ENCODE measurements at places on chromosomes 5 and 9.

GRCh38 chr5:59348189-59348588 lies 545.3 kb downstream of the PDE4D start:
- DNase-seq: peak; percentile 24

DNA sequence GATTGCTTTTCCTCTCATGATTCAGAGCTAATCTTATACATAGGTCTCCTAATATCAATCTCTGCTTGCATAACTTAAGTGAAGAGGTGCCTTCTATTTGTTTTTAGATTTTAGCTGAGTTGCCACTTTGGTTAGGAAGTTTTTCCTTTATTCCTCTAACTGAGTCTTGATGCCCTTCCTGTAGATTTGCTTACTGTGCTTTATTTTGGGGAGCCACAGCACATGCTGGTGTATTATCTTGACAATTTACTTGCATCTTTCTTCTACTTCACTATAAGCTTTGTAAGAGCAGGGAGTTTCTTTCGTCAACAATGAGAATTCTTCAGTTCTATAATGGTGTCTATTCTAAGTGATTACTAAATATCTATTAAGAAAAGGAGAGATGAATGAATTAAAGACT lies 54.9 kb downstream of the GABRA6 start:
- no peak for DNase-seq

- DNase-seq: no peak
Observed at GRCh38 chr5:59091965-59092364, 509.1 kb downstream of the RAB3C start.

GRCh38 chr9:121558473-121558872 lies 58.8 kb upstream of the GGTA1 start:
- DNase-seq: no peak

GRCh38 chr9:137020771-137021567 lies 7.1 kb downstream of the ABCA2 start:
- DNase-seq: no peak

- no peak for DNase-seq
Observed at GRCh38 chr5:55998966-55999365, 4.2 kb upstream of the IL6ST start.

DNA sequence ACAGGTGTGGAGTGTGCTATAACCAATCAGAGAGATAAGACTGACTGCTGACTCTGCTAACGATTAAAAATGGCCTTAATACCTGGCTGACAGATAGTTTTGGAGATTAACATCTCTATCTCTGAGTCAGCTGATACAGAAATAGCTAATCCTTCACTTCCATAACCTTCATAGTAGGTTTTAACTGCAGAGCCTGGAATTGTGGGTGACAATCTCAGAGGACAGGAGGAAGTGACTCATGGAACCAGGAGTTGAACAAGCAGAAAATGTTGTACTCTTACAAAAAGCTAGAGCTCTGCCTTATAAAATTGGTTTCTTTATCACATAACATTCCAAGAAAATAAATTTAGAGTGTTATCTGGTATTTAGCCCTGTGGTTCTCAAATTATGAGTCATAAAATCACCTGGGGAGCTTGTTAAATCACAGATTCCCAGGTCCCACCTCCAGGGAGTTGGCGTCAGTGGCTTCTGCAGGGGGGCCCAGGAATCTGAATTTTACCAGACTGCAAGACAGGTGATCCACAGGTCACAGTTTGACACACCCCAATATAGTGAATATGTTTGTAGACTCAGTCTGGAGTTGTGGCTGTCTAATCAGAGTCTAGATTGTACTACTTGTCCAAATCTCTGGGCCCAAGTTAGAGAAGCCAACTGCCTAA lies 44.4 kb upstream of the AFAP1L1 start:
- peak; percentile 50 for DNase-seq

- DNase-seq: peak; percentile 68
Observed at GRCh38 chr5:36689225-36689624, 82.8 kb downstream of the SLC1A3 start.

- no peak for DNase-seq
Observed at GRCh38 chr5:538801-539468, 14.7 kb upstream of the SLC9A3 start.

GRCh38 chr9:90855208-90855902 lies 53.7 kb downstream of the SYK start:
- DNase-seq: no peak

- DNase-seq: peak; percentile 59
Observed at GRCh38 chr9:137534256-137535119, 15.7 kb downstream of the PNPLA7 start.

GRCh38 chr5:179345183-179345432 lies 153 bp downstream of the ADAMTS2 start:
- DNase-seq: no peak

DNA sequence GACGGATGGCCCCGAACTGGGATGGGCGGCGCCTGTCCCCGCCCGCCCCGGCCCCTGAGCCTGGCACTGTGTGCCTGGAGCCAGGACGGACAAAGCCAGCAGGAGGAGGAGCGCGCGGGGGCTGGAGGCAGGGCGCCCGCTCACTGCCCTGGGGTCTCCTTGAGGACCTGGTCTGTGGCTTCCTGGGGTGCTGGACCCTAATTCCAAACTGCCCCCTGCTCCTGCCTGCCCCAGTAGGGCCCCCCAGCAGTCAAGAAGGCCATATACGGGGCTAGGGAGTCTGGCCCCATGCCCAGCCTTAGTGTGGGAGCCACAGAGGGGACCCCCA lies 29.2 kb upstream of the RXRA start:
- no peak for DNase-seq

DNA sequence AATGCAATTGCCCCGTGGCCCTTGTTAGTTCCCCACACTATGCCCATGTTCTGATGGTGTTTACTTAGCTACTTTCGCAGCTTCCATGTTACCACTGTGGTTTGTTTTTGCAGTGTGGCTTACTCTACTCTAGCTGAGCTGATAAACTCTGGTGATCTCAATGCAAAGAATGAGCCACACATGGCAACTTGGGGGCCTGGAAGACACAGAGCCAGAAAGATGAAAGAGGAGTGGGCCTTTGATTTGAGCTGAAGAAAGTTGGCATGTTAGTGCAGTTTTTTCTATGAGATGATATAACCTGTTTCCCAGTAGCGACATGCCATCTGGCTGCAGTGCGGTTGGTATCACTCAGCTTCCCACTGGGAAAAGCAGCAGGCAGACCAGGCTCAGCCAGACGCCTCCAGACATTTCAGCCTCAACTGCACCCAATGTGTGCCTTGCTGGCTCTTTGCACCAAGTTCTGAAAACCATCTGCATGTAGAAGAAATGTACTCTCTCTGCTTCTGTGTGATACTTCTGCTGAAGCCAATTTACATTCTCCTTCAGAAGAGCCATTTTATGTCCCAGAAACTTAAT lies 329.4 kb downstream of the ARHGEF28 start:
- DNase-seq: no peak

DNA sequence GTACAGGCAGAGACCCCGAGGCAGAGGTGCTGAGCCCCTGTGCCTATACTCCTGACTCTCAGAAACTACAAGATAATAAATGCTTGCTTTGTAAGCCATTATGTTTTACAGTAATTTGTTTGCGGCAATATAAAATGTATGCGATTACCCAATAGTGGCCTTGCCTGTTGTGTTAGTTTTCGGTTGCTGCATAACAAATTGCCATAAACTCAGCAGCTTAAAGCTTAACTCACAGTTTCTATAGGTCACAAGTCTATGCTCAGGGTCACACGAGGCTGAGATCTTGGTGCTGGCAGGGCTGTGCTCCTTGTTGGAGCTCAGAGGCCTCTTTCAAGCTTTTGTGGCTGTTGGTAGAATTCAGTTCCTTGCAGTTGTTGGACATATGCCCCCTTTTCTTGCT lies 114.8 kb downstream of the COL23A1 start:
- DNase-seq: no peak

DNA sequence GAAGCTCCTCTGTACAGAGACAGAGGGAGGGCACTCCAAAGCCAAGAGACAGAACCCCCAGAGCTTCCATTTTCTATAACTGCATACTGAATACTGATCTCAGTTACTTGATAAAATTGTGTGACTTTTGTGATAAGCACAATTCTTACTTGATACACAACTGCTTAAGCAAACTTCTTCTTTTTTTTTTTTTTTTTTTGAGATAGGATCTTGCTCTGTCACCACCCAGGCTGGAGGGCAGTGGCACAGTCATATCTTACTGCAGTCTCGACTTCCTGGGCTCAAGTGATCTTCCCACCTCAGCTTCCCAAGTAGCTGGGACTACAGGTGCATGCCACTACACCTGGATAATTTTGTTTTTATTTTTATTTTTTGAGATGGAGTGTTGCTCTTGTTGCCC lies 252.1 kb upstream of the ZNF608 start:
- no peak for DNase-seq

- peak; percentile 0 for DNase-seq
Observed at GRCh38 chr5:161847941-161848391, at the start of gene GABRA1. TSS of gene GABRA1 (plus strand) at chr5:161848120. CDS start at chr5:161850811, 2,691 bp downstream.

DNA sequence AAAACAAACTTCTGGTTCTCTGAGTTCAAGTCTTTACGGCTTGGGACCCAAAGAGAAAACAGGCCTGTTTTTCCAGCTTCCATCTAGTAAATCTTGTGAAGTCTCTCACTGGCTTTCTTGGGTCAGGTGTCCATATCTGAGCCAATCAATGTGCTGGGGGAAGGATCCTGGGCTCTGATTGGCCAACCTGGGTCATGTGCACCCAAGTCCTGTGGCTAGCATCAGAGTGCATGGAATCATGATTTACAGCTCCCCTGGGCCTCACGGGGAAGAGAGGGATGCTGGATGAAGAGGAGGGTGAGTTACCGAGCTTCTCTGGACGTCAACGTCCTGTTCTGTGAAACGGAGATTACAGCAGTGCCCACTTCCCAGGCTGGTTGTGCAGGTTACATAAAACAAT lies 19.4 kb downstream of the CXCL14 start:
- DNase-seq: peak; percentile 39

DNA sequence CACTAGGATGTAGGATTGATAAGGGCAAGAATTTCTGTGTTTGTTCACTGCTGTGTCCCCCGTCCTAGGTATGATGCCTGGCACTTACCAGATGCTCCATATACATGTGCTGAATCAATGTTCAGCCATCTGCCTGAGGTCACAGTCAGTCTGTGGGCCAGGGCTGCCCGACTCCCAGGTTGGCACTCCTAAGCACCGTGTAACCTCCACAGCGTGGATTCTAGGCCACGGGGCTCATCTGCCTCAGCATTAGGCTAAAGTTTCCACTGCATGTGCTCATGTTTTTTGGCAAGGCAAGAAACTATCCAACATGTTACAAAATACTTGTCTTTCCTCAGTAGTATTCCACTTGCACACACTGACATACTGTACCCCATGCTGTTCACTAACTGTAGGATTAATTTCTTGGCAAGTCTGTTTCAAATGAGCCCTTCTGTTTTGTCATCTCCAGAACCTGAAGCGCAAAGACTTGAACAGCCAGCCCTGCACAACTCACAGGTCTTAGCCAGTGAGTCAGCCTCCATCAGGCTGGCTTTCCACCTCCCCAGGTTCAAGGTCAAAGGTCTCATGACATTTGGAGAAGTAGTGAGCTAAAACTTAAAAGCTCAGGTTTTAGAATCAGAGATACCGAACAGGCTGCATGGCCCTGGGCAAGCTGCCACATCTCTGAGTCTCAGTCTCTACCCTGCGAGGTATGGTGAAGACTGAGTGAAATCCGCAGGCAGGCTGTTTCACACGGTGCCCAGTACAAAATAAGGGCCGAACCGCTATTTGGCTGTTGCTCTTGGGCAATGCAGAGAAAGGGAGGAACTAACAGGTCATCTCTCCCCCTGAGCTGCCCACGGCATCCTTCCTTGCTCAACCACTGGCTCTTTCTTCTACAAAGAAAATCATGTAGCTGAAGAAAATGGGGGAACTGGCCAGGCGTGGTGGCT lies 7.2 kb downstream of the TOR1A start:
- no peak for DNase-seq

DNA sequence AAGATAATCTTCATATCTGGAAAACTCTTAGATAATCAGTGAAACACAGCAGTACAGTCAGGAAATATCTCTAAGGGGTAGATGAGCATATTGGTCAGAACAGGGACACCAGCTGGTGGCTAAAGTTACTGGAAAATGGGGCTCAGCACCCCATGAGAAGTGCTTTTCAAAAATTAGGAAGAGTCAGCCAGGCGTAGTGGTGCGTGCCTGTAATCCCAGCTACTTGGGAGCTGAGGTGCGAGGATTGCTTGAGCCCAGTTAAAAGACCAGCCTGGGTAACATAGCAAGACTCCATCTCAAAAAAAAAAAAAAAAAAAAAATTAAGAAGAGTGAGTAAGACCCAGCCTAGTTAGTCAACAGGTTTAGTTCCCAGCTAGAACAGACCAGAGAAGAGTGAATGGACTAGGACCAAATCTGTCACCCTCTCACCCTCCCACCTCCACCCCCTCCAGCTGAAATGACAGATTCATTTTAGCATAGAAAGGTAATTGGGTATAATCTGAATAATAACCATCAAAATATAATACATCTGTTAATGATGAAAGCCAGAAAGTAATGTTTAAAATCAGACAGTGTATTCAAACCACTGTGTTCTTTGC lies 120.9 kb downstream of the CDC42SE2 start:
- peak; percentile 11 for DNase-seq

- DNase-seq: no peak
Observed at GRCh38 chr9:136525841-136526499, 19.9 kb downstream of the NOTCH1 start.
